GF-D8 (cell line): ENCODE measurements at places on chromosomes 6 and 20.

GRCh38 chr20:46811224-46812084 lies 83.2 kb upstream of the EYA2 start:
- DNase-seq = no peak

DNA sequence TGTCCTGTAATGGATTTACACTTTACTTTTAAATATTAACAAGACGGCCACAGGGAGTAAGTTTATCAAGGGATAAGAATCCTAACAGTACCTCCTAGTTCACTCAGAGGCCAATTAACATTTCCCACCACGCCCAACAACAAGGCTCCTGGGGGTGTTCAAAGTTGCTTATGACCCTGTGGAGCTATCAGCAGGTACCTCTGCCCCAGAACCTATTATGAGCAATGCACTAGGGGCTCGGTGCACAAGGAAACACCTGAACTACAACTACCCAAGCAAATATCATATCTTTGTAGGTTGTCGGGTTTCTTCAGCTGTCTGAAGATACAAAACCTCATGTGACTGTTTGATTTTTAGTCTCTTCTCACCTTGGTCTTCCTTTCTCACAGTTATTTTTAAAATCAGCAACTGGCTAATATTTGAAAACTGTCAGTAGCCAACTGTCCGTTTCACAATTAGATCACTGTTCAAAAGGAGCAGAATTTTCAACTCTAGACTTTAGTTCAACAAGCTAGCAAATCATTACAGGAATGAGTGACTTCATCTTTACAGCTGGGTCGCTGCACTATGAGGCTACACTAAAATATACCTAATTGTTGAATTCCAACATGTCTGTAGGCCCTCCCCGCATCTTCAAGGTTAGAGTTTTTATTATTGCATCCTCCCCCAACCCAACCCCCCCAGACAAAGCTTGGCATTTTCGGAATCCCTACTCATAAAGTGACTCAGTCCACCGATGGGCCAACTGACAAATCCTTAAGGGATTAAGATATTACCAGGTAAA lies 38.1 kb downstream of the B4GALT5 start:
- no peak for DNase-seq

DNA sequence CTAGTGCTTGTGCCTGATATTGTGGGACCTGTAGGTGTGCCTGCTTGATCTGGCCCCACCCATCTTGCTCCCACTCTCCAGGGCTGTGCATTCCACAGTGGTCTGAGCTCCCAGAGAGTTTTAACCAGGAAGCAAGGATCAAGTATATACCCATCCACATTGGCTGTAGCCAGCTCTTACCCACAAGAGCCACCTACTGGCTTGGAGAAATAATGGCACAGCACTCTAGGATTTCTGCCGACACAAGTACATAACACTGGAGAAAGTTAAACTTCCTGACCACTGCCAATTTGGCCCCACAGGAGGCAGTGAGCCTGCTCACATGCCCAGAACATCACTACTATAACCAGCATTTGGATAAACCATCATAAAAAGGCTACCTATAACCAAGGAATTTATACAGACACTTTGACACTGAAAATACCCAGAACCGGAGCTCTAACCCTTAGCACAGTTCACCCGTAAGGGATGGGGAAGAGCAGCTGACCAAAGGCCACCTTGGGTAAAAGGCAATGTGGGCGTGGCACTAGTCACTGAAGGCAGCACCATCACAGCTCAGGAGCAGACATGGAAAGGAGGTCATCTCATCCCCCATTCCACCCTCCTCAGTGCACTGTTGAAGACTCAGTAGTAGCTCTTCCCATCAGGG lies 440.4 kb downstream of the BTBD3 start:
- DNase-seq = no peak

DNA sequence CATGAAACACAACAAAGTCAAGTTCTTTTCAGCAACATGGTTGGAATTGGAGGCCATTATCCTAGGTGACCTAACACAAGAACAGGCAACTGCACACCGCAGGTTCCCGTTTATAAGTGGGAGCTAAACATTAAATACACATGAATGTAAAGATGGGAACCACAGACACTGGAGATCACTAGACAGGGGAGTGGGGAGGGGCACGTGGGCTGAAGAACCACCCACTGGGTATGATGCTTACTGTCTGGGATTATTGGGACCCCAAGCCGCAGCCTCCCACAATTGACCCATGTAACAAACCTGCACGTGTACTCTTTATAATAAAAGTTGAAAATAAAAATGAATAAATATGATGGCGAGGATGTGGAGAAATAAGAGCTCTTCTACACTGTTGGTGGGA lies 8.6 kb upstream of the RAET1G start:
- no peak for DNase-seq

DNA sequence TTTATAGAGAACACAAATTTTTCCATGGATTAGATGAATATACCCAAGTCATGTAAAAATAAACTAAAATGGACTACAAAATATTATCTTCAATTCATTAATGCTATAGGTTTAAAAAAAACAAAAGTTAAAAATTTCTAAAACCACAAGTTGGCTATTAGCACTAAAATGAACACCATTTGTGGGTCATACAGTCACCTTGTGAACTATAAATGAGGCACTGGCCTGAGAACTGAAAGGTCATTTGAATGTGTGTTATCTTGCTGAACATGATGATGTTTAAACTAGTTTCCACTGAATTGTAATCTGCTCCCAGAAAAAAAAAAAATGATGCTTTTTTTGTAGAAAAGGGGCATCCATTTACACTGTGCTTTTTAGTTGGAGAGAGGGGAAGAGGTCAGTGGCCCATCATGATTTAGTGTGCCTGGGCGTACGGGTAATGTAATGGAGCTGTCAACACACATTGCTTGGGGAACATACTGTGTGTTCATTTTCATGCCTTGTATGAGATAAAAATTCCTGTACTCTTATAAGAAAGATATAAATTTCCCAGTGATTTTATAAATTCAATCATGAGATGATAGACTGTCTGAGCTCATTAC lies 96.6 kb upstream of the FKBP1C start:
- no peak for DNase-seq

GRCh38 chr20:47160992-47161391 lies 195.5 kb downstream of the ZMYND8 start:
- no peak for DNase-seq

GRCh38 chr6:72286911-72287311 lies 335.0 kb upstream of the KCNQ5 start:
- no peak for DNase-seq

DNA sequence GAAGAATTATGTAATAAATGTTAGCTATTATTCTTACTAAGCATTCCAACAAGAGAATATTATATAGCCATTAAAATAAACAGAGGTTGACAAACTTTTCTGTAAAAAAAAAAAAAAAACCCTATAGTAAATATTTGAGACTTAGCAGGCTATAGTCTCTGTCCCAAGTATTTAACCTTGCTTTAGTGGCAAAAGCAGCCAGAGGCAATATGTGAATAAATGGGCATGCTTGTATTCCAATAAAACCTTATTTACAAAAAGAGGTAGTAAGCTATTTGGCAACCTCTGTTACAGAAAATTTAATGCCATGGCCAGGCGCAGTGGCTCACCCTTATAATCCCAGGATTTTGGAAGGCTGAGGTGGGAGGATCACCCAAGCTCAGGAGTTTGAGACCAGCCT lies 14.6 kb downstream of the CDK5RAP1 start:
- no peak for DNase-seq

DNA sequence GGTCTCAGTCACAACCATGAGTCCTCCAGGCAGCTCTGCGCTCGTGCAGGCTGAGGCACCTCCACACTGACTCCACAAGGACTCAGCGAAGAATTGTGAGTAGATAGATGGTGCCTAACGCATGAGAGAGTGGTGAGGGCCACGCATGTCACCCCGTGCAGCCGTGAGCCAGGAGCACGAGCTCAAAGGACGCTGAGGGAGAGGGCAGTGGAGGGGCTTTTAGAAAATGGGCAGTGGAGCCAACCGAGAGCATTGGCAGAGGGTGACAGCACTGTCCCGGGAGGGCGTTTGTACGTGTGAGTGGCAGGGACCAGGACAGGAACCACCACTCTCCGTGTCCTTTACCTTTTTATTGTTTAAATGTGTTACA lies 105.6 kb downstream of the PSMB1 start:
- no peak for DNase-seq

GRCh38 chr20:48550814-48551213 lies 277.0 kb downstream of the PREX1 start:
- no peak for DNase-seq

GRCh38 chr6:129120856-129121638 lies 238.1 kb downstream of the LAMA2 start:
- no peak for DNase-seq

DNA sequence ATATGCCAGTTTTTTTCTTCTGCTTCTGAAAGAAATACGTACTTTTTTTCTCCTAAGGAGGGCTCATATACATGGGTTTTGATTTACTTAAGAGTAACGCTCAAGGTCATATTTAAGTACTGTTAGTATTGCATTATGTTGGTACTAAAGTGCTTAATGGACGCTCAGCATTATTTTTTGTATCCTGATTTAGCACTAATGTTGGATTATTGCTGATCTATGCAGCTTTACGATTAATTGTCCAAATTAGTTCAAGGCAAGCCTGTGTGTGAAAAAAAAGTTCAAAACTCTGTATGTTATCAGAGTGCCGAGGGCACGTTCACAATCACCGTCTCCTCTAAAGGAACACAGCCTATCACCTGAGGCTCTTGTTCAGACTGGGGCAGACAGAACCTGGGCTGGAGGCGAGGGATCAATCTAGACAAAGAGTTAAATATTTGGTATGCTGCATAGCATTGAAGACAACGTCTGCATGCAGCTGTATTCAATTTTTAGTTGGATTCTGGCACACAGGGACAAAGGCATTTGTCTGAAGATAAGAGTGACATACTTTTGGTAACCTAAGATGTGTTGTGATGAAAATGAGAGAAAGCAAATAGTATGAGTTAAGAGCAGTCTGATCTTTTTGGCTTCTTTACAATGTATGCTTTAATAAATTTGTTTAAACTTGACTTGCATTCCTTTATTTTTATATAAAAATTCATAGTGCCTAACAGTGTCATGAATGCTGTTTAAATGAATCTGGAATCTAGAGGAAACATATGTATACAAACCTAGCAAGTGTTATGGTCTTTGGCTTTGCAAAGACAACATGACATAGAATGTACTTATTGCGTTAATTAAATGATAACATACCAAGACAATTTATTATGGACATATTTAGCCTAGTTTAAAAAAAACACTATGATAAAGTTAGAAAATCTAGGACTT lies 341.2 kb downstream of the SAMD5 start:
- DNase-seq = no peak
